ENCODE measurements at places on chromosomes 7 and 10.
A peak's percentile ranks its signal among the peaks of the same experiment; 100 is the strongest.

DNA sequence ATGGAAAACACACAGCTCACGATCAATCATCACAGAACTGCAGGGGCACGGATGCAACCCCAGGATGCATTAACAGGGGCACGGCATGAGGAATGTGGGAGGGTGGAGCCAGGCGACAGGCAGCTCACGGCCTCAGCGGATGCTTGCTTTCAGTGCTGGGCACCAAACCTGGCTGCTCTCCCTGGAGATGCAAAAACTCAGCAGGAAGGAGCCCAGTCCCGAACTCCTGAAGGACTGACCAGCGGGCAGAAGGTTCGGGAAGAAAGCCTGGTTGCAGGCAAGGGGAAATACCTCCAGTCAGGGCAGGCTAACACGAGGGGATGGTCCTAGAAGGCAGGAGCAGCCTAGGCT lies 66.8 kb downstream of the CHST15 start:
- no peak for DNase-seq

- no peak for DNase-seq
Observed at GRCh38 chr10:47031901-47032465, 120.8 kb downstream of the PTPN20 start.

DNA sequence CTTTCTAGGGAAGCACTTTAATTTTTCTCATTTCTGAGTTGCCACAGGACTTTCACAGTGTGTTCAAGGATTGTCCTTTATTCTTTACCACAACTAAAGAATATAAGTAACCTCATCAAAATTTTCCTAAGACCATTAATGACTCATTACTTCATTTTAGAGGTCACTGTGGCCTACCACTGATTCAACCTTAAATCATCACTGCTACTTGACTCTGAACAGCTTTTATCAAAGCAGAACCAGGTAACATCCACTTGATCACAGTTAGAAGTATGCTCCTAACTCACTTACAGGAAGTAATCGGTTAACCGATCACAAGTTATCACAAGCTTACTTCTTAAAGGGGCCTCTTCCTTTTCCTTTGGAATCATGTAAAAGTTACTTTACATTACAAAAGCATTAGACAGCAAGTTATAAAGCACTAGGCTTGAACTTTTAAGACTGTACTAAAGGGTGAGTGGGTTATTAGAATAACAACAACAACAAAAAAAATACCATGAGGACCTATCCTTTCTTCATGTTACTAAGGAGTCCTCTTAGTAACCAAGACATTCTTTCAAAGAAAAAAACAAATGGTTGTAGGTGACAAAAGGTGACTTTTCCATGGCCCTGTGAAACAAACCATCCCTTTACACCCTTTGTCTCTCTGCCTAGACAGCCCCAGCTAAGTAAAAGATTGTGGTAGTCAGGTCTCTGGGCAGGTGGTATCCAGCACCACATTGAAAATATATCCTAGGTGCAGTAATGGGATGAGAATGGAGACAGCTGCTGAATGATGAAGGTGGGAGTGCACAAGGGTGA lies 40.0 kb upstream of the PDK4 start:
- DNase-seq = no peak

GRCh38 chr7:121369462-121369861 lies 26.6 kb downstream of the FAM3C start:
- DNase-seq = no peak

- no peak for DNase-seq
Observed at GRCh38 chr7:107206706-107207105, 37.9 kb downstream of the HBP1 start.

DNA sequence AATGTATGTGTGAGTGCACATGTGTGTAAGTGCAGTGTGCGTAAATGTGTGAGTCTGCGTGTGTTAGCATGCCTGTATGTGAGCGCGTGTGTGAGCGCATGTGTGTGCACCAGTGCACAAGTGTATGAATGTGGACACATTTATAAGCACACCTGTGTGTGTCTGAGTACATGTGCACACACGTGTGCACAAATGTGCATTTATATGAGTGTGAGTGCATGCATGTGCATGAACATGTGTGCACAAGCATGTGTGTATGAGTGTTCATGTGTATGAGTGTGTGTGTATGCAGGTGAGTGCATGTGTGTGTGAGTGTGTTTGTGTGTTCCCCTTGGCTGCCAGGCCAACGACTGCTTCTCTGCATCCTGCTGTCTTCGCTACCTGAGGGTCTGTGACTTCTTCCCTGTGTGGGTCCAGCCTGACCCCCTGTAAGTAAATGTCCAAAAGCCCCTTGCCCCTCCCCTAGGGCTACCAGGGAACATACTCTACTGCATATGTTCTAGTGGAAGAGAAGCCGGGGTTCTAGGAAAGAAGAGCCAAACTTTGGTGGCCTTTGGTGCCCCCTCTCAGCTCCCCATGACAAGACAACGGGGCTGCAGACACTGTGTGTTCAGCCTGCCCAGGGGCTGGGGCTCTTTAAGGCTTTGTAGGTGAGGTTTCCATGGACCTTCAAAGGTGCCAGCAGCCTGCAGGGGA lies 17.0 kb downstream of the GOLGA7B start:
- DNase-seq = no peak

DNA sequence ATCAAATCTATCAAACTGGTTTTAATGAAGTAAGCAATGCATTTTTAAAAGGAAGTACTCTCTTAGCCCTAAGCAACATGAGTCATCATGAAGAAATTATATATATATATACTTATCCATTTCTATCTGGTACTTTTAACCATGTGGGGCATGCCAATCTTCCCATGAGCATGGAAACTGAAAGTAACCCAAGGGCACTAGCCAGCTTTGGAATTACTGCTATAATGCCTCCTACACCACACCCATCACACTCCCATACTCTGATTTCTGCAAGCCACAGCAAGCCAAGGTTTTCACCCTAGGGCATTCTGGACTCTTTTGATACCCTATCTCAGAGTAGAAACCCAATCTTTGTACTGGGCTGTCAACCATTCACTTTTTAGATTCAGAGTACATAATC lies 204.6 kb downstream of the IMMP2L start:
- DNase-seq = no peak

GRCh38 chr7:500521-501420 lies 18.9 kb downstream of the PDGFA start:
- DNase-seq = no peak

- no peak for DNase-seq
Observed at GRCh38 chr10:78696791-78697395, 371.9 kb upstream of the ZMIZ1 start.

GRCh38 chr7:105712877-105713276 lies 131.6 kb upstream of the EFCAB10 start:
- DNase-seq = no peak

- DNase-seq = no peak
Observed at GRCh38 chr7:20053334-20054104, 163.7 kb downstream of the MACC1 start.

- DNase-seq = no peak
Observed at GRCh38 chr7:127391591-127392181, 822 bp downstream of the ZNF800 start.

GRCh38 chr10:125982260-125982948 lies 86.0 kb downstream of the FANK1 start:
- peak; percentile 1 for DNase-seq

DNA sequence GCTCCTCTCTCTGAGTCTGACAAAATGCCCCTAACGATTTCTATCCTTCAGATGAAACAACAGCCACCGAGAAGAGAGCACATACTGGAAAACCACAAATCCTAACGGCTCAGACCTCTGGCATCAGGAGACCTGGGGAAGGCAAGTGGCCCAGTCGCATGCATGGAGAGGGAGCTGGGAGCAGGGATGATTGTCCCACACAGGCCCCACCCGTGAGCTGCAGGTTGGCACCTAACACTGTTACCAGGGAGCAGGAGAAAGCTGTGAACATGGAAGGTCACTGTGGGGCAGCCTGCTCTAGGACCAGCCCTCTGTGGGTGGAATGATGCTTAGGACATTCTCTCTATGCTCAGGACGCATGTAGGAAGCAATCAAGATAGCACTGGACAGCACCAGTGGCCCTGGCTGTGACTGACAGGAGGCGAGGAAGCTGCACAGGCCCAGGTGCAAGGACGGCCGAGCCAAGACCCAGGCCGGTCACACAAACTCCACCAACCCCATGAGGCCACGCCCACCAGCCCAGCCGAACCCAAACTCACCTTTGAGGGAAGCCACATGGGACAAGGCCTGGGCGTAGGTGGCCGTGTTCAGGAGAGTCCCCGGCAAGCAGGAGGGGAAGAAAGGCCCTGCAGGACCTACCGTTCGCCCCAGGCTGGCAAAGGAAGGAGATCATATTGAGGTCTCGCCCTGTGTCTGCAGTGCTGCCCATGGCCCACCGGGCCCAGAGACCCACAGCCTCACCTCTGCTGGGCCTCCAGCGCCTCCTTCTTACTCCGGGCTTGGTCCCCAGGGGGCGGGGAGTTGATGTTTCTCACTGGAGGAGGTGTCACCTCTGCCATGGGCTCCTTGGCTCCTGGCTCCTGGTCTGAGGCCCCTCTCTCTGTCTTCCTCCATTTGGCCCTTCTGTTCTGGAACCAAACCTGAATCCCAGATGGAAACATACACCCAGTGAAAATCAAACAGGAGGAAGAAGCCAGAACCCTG lies 9.7 kb downstream of the DRGX start:
- DNase-seq = no peak

- no peak for DNase-seq
Observed at GRCh38 chr10:84084342-84084741, 55.0 kb upstream of the GHITM start.

GRCh38 chr10:19704544-19704943 lies 111.7 kb upstream of the PLXDC2 start:
- DNase-seq = no peak

- DNase-seq = no peak
Observed at GRCh38 chr7:63106506-63107388, 891.9 kb upstream of the ZNF722 start.

- DNase-seq = no peak
Observed at GRCh38 chr7:16007911-16008310, 321.4 kb upstream of the MEOX2 start.

- no peak for DNase-seq
Observed at GRCh38 chr7:66768865-66769832, 28.6 kb downstream of the RABGEF1 start.

DNA sequence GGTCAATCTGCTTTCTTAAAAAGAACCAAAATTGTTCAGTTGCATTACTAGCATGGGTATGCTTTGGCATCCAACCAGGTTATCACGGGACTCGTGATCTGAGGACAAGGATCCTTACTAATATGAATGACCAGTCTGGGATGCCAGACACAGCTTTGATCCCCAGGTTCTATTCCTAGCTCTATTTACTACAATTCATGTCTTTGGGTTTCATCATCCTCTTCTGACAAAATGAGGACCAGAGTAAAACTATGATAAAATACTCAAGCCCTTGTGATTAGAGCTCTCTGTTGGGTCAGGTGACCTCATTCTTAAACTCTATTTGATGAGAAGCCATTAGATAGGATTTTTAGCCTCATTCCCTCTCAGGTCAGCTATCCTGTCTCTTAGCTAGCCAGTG lies 119.8 kb downstream of the SLC25A13 start:
- no peak for DNase-seq

All from HL-60 (cell line).